ENCODE measurements at places on chromosomes 4 and X. TPM values are rescaled to one million over a fixed set of nuclear protein-coding genes. Genes with fewer than 3 reads are reported as not detected.

DNA sequence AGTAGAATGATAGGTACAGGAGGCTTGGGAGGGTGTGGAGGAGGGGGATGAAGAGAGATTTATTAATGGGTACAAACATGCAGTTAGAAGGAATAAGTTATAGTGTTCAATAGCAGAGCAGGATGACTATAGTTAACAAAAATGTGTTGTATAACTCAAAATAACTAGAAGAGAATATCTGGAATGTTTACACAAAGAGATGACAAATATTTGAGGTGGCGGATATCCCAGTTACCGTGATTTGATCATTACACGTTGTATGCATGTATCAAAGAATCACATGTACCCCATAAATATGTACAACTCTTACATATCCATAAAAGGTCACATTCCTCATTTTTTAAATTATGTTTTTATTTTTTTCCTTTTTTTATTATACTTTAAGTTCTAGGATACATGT lies 456.6 kb downstream of the MAGEB5 start:
- H3K27me3 ChIP-seq = no peaks in the 10 kb centered on the region
- H3K4me3 ChIP-seq = no peak overlapping the region
- DNase-seq = no peak
- H3K4me1 ChIP-seq = no peaks in the 10 kb centered on the region

- H3K4me3 ChIP-seq = no peak overlapping the region
- H3K27ac ChIP-seq = no peak overlapping the region
- H3K27me3 ChIP-seq = no peaks in the 10 kb centered on the region
- no peaks in the 10 kb centered on the region for H3K36me3 ChIP-seq
- H3K4me1 ChIP-seq = no peaks in the 10 kb centered on the region
- DNase-seq = no peak
These were observed 21.7 kb downstream of the RAB40AL start for GRCh38 chrX:102958794-102959193.

PPEF1 gene
- not detected for total RNA-seq

DNA sequence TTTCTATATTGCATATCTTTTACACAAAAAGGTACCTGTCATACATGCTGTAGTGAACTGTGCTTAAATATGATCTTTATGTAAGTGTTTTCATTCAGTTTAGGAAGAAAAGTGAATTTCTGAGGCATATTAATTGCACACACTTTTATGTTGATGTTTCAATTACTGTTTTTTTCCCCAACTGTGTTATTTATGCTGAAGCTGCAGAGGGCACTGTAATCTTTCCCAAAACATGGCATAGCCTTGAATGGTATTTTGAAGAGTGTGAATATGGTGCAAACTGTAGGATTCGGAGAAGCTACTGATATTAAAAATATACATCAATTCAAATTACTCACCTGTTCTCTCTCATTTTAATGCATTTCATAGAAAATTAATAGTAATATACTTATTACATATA lies 6.0 kb upstream of the CENPE start:
- peak; percentile 25 for DNase-seq
- H3K27ac ChIP-seq = no peak overlapping the region
- no peaks in the 10 kb centered on the region for H3K27me3 ChIP-seq
- H3K4me3 ChIP-seq = no peak overlapping the region
- H3K36me3 ChIP-seq = no peaks in the 10 kb centered on the region

- no peaks in the 10 kb centered on the region for H3K4me1 ChIP-seq
- peaks cover 24% of the 10 kb centered on the region for H3K27me3 ChIP-seq
- DNase-seq = no peak
- H3K27ac ChIP-seq = no peak overlapping the region
- H3K36me3 ChIP-seq = no peaks in the 10 kb centered on the region
These were observed 56.5 kb upstream of the NKX1-1 start for GRCh38 chr4:1462768-1463075.

GRCh38 chrX:119156241-119156640 lies 28.6 kb upstream of the KIAA1210 start:
- DNase-seq = no peak
- H3K27me3 ChIP-seq = no peaks in the 10 kb centered on the region
- H3K4me1 ChIP-seq = no peaks in the 10 kb centered on the region
- H3K27ac ChIP-seq = no peak overlapping the region
- no peak overlapping the region for H3K4me3 ChIP-seq
- H3K36me3 ChIP-seq = no peaks in the 10 kb centered on the region

- H3K4me1 ChIP-seq = no peaks in the 10 kb centered on the region
- H3K27ac ChIP-seq = no peak overlapping the region
- no peaks in the 10 kb centered on the region for H3K36me3 ChIP-seq
- no peak overlapping the region for H3K4me3 ChIP-seq
These were observed 6.1 kb downstream of the UBQLN2 start for GRCh38 chrX:56569378-56570057.

DNA sequence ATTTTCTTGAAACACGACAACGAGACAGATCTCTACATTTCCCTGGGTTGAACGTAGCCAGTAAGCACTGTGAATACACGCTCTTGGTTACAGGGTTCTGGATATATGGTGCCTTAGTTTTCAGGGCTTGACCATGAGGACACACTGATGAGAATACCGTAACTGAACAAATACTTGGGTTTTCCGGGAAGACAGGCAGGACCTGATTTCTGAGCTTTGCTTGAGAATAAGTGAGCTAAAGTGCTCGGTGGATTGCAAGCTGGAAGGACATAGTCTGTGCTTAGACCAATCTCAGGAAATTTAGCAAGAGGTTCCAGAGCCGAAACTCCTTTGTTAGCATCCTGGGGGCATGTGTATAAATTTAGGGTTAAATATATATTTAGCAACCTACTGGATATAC lies 876 bp upstream of the TACR3 start:
- H3K27me3 ChIP-seq = peaks cover 24% of the 10 kb centered on the region
- no peaks in the 10 kb centered on the region for H3K36me3 ChIP-seq
- no peak overlapping the region for H3K27ac ChIP-seq
- DNase-seq = no peak
- H3K4me1 ChIP-seq = peaks cover 3% of the 10 kb centered on the region

- H3K27me3 ChIP-seq = no peaks in the 10 kb centered on the region
- H3K4me1 ChIP-seq = peaks cover 11% of the 10 kb centered on the region
- H3K36me3 ChIP-seq = no peaks in the 10 kb centered on the region
- no peak overlapping the region for H3K27ac ChIP-seq
- no peak overlapping the region for H3K4me3 ChIP-seq
These were observed 199.5 kb upstream of the UGT8 start for GRCh38 chr4:114399105-114399504.

DNA sequence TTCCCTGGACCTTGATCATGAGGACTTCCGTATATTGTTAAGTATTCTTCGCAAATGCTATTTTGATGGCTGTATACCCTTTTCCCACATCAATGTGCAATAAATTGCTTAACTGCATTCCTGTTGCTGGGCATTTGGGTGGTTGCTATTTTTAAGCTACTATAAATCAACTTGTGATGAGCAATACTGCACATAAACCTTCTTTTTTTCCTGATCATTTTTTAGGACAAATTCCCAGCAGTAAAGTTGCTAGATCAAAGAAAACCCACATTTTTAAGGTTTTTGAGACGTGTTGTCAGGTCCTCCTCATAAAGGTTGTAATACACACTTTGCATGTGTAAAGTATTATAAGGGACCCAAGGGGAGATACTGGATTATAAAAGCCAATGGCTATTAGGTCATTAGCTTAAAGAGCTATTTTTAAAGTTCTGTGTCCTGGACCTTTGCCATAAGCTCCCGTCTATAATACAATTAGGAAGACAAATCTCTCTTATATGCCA lies 35.6 kb downstream of the LIMCH1 start:
- H3K4me1 ChIP-seq = peaks cover 13% of the 10 kb centered on the region
- H3K27ac ChIP-seq = no peak overlapping the region
- no peaks in the 10 kb centered on the region for H3K36me3 ChIP-seq
- H3K4me3 ChIP-seq = no peak overlapping the region
- H3K27me3 ChIP-seq = no peaks in the 10 kb centered on the region
- no peak for DNase-seq

DNA sequence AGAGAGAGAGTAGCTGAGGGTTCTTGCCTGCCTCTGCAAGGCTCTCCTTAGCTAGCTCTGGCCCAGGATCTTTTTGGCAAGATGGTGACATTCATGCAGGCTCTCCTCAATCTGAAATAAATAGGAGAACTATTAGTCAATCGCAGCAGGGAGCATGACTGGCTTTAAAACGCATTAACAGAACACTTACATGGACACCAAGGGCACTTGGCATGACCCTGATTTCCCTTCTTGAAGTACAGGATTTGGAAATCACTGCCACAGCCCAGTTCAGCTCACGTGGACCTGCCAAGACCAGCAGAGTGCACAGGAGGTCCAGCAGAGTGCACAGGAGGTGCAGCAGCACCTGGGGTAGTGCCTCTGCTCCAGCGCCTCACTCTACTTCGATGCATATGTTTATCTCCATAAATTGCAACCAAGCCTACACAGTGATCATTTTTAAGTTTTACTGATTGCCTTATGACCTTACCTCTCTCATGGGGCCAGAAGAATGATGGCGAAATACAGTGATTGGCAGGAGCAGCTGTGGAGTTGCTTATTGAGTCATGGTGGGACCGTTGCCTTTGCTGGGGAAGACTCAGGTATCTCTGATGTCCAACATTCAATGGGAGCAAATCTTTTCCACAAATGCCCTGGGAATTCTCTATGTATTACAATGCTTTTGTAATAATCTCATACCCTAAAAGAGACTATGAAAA lies 122.4 kb downstream of the SYNPO2 start:
- H3K4me3 ChIP-seq = no peak overlapping the region
- H3K27me3 ChIP-seq = no peaks in the 10 kb centered on the region
- peaks cover 6% of the 10 kb centered on the region for H3K4me1 ChIP-seq
- no peak for DNase-seq
- H3K36me3 ChIP-seq = no peaks in the 10 kb centered on the region

GRCh38 chrX:48826135-48826875 lies at the start of gene ERAS:
ERAS (plus strand) TSS chrX:48826513; CDS start chrX:48829124, 2,611 bp downstream.
- DNase-seq = no peak
- H3K4me3 ChIP-seq = no peak within 1 kb of the TSS
- no peaks in the 10 kb centered on the region for H3K4me1 ChIP-seq
- no peaks in the 10 kb centered on the region for H3K36me3 ChIP-seq
- H3K27me3 ChIP-seq = peaks cover 9% of the 10 kb centered on the region

C4orf46 gene
- 6.9 TPM for total RNA-seq

ADH4 gene
- not detected for total RNA-seq

DNA sequence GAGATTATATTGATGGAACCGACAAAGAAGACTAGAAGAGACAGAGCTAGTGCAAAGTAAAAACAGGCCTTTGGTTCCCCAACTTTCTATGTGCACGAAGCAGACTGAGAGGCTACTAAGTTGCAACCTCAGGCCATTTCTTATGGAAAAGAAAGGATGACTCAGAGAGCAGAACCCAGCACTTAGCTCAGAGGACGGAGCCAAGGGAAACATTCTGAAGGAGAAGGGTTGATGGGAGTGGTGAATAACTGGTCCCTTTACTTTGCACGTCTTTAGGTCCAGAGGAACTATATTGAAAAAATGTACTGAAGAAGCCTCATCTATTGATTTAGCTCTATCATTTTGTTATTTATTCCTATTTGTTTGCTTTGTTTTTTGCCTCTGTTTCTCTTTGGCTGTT lies 182.1 kb downstream of the CPE start:
- no peaks in the 10 kb centered on the region for H3K36me3 ChIP-seq
- DNase-seq = no peak
- no peaks in the 10 kb centered on the region for H3K27me3 ChIP-seq
- no peaks in the 10 kb centered on the region for H3K4me1 ChIP-seq
- H3K4me3 ChIP-seq = no peak overlapping the region

SOWAHB gene
- 0.27 TPM for total RNA-seq

DIPK2B gene
- total RNA-seq = 0.21 TPM

OTOP1 gene
- not detected for total RNA-seq

GRCh38 chr4:169158046-169158445 lies 112.7 kb downstream of the SH3RF1 start:
- H3K27me3 ChIP-seq = no peaks in the 10 kb centered on the region
- no peaks in the 10 kb centered on the region for H3K36me3 ChIP-seq
- no peak overlapping the region for H3K4me3 ChIP-seq
- H3K4me1 ChIP-seq = peaks cover 9% of the 10 kb centered on the region
- no peak for DNase-seq
- H3K27ac ChIP-seq = no peak overlapping the region

DNA sequence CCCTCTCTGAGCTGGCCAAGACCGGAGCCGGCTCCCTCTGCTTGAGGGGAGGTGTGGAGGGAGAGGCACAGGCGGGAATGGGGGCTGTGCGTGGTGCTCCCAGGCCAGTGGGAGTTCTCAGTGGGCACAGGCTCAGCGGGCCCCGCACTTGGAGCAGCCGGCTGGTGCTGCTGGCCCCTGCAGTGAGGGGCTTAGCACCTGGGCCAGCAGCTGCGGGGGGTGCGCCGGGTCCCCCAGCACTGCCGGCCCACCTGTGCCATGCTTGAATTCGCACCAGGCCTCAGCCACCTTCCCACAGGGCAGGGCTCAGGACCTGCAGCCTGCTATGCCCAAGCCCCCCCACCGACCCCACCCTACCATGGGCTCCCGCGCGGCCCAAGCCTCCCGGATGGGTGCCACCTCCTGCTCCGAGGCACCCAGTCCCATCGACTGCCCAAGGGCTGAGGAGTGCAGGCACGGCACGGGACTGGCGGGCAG lies 602.5 kb downstream of the KCTD8 start:
- H3K27me3 ChIP-seq = no peaks in the 10 kb centered on the region
- H3K36me3 ChIP-seq = no peaks in the 10 kb centered on the region
- H3K4me3 ChIP-seq = no peak overlapping the region
- no peak for DNase-seq
- H3K27ac ChIP-seq = no peak overlapping the region
- H3K4me1 ChIP-seq = no peaks in the 10 kb centered on the region

NDST3 gene
- total RNA-seq = 0.24 TPM

- no peak overlapping the region for H3K27ac ChIP-seq
- no peaks in the 10 kb centered on the region for H3K4me1 ChIP-seq
- no peaks in the 10 kb centered on the region for H3K36me3 ChIP-seq
- DNase-seq = no peak
- H3K27me3 ChIP-seq = no peaks in the 10 kb centered on the region
- no peak overlapping the region for H3K4me3 ChIP-seq
These were observed 49.4 kb upstream of the PRR32 start for GRCh38 chrX:126770179-126770578.

Data from cardiac muscle cell (in vitro differentiated cells and primary cell).